Camera-type eye (tissue), 1 donor: ENCODE measurements at places on chromosomes 3 and 15. TPM values are rescaled to one million over a fixed set of nuclear protein-coding genes. Genes with fewer than 3 reads are reported as not detected.

Gene FILIP1L
- total RNA-seq = 29.5 TPM

Gene NANOGP8
- not detected for total RNA-seq

Gene PYDC2
- total RNA-seq = not detected

Gene GP5
- 1.1 TPM for total RNA-seq

Gene GP9
- 1.2 TPM for total RNA-seq

Gene KCNAB1
- total RNA-seq = 23.5 TPM

Gene RHCG
- total RNA-seq = 1.0 TPM

Gene TCAIM
- total RNA-seq = 49.0 TPM

Gene GOLGA6D
- not detected for total RNA-seq

Gene CD200
- 35.0 TPM for total RNA-seq

Gene ARNT2
- 44.4 TPM for total RNA-seq

Gene XIRP1
- total RNA-seq = 4.5 TPM

Gene ALPK3
- total RNA-seq = 11.1 TPM

Gene ZNF80
- not detected for total RNA-seq

Gene KLHL40
- total RNA-seq = 7.7 TPM

Gene CMC1
- total RNA-seq = 11.7 TPM

Gene CYP11A1
- 1.0 TPM for total RNA-seq

Gene TEX9
- total RNA-seq = 43.3 TPM

Gene CPEB1
- total RNA-seq = 9.8 TPM

Gene PLSCR2
- not detected for total RNA-seq

Gene TM2D3
- total RNA-seq = 87.6 TPM

Gene DNASE1L3
- total RNA-seq = 3.5 TPM

Gene FETUB
- total RNA-seq = not detected

Gene ENTPD3
- total RNA-seq = 1.7 TPM

Gene ZNF660
- 21.2 TPM for total RNA-seq

Gene BFSP2
- 299 TPM for total RNA-seq

Gene STRA6
- total RNA-seq = 17.3 TPM

Gene GRK7
- 1.3 TPM for total RNA-seq

Gene SEMA3B
- total RNA-seq = 107 TPM

Gene IRAK2
- total RNA-seq = 4.5 TPM

Gene TTLL13
- not detected for total RNA-seq

Gene PP2D1
- total RNA-seq = not detected

Gene MESP2
- total RNA-seq = 2.8 TPM

Gene MSL2
- total RNA-seq = 55.7 TPM

Gene ATP2B2
- 28.0 TPM for total RNA-seq

Gene ITPKA
- 2.6 TPM for total RNA-seq

Gene CERS3
- 0.71 TPM for total RNA-seq

Gene EPHB3
- total RNA-seq = 32.2 TPM

Gene CPLX3
- total RNA-seq = 42.8 TPM

Gene LRRC31
- total RNA-seq = not detected

Gene SLCO2A1
- total RNA-seq = 1.3 TPM

Gene ETFA
- 97.4 TPM for total RNA-seq

Gene SLC22A14
- total RNA-seq = 0.16 TPM

Gene CFAP161
- 1.2 TPM for total RNA-seq

Gene TLNRD1
- 12.2 TPM for total RNA-seq

Gene CLN6
- 30.2 TPM for total RNA-seq

Gene A4GNT
- total RNA-seq = 0.33 TPM

Gene SLC9C1
- 1.5 TPM for total RNA-seq
